ENCODE measurements at places on chromosomes 5 and 9.

- DNase-seq = no peak
These were observed 179.3 kb downstream of the FSTL4 start for GRCh38 chr5:133432956-133433532.

DNA sequence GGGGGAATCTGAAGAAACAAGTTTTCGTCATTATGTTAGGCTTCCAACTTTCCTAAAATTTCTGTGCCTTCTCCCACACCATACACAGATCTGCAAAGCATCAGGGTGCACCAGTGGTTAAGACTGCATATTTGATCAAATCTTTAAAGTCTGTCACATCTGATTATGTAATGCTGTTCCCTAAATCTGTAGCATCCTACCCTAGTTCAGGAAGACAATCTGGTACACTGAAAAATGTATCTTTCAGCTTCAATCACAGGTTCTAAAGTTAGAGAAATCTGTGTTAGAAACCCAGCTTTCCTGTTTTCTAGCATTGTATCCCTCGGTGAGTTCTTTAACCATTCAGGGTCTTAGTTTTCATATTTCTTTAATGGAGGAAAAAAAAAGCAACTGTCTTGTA is 3.9 kb downstream of the SSBP2 start:
- DNase-seq = no peak

DNA sequence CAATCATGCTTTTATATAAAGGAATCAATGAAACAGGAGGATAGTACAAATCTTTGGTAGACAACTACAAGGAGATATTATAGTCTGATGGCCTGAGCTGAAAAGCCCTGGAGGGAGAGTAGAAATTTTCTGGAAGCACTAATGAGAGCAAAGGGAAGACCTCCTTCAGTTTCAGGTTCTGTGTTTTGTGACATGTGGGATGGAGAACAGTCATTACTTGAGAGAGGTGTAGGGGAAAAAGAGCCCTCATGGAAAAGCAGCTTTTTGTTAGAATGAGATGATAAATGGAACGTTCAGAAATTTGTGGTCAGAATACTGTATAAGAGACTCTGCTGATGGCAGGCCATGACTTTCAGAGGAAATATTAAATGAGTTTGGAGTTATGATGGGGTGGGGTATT is 360.6 kb upstream of the MEF2C start:
- no peak for DNase-seq

- no peak for DNase-seq
These were observed 16.3 kb upstream of the MAML1 start for GRCh38 chr5:179716286-179716685.

Data from stimulated activated CD4-positive, alpha-beta T cell treated with anti-CD3 and anti-CD28 coated beads, Interleukin-15, amount 100 ng/mL, for 1 hour (primary cell).